Activated CD8-positive, alpha-beta memory T cell treated with anti-CD3 and anti-CD28 coated beads, Interleukin-2, amount 50 U/mL, for 4 hours (primary cell): ENCODE measurements at places on chromosomes 6 and 20.

DNA sequence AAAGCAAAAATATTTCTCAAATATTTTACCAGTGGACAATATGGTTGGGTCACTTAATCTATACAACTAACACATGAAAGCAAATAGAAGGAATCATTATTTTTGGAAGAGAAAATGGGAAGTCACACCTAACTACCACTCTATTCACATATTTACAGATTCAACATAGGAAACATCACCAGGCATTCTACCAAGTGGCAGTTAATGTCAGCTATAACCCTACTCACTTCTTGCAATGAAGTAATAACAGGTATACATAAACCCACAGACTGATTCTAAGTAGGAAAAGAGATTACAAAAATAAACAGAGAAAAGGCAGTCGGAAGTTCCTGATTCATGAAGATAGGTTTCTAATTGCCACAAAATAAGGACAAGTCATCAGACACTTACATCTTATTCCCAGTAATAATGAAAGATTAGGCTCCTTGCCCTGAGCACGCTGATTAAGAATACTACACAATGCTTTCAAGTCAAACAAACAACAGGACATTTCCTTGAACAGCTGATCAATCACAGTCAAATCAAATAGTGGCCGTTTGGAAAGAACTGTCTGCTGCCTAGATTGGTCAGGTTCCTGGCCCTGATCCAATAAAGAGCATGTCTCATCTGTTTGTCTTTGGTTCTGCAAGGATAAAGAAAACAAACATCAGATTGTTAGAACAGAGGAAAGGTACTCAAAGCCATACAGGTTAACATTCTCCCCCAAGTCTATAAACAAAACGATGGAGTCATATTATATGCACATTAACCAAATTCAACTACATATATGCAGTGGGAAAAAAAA lies 79.2 kb upstream of the PLN start:
- DNase-seq: no peak

GRCh38 chr6:19121521-19121920 lies 715.6 kb upstream of the ID4 start:
- no peak for DNase-seq

DNA sequence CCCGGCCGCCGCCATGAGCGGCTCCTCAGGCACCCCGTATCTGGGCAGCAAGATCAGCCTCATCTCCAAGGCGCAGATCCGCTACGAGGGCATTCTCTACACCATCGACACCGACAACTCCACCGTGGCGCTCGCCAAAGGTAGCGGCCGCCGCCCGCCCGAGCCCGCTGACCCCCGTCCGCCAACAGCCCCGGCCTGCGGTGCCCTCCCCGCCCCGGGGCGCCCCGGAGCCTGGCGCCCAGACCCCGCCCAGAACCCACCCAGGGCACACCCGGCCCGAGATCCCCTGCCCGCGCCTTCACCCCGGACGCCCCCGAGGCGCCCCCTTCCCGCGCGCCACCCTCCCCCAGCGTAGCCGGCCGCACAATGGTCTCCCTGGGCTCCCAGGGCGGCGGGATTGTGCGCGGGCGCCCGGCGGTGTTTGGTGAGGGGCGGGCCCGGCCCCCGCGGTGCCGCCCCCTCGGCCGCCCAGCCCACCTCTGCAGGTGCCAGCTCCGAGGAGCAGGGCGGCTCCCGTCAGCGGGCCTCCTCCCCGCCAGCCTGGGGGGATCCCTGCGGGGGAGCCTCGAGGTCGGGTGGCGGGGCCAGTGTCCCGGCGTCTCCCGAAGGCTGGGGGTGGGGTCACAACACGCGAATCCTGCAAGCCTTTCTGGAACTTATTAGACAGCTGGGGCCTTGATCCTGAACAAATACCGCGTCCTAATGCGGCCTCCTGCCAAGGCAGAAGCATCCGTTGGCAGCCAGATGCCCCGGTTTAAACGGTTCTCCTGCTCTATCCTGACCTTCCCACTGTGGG lies 577 bp downstream of the LSM14B start:
- DNase-seq: peak; percentile 56

DNA sequence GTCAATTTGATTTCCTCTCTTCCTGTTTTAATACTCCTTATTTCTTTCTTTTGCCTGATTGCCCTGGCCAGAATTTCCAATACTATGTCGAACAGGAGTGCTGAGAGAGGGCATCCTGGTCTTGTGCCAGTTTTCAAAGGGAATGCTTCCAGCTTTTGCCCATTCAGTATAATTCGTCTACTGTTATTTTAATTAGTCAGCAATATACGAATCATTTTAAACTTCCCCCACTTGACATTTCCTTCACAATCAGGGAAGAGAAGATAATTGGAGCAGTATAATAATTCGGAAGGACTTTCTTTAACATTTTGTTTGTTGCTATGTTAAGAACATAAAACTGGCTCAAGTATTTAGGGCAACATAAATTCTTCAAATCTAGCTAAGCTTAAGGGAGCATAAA lies 860.3 kb upstream of the SLC35B3 start:
- no peak for DNase-seq

GRCh38 chr6:79724816-79725215 lies 93.7 kb downstream of the SH3BGRL2 start:
- DNase-seq: no peak

- peak; percentile 27 for DNase-seq
Observed at GRCh38 chr6:15602154-15602553, 60.7 kb downstream of the DTNBP1 start.

- DNase-seq: no peak
Observed at GRCh38 chr20:20404633-20405032, 36.7 kb downstream of the INSM1 start.

GRCh38 chr6:84353459-84354423 lies 126.3 kb upstream of the CEP162 start:
- no peak for DNase-seq
